ENCODE measurements at places on chromosomes 1 and 21.

DNA sequence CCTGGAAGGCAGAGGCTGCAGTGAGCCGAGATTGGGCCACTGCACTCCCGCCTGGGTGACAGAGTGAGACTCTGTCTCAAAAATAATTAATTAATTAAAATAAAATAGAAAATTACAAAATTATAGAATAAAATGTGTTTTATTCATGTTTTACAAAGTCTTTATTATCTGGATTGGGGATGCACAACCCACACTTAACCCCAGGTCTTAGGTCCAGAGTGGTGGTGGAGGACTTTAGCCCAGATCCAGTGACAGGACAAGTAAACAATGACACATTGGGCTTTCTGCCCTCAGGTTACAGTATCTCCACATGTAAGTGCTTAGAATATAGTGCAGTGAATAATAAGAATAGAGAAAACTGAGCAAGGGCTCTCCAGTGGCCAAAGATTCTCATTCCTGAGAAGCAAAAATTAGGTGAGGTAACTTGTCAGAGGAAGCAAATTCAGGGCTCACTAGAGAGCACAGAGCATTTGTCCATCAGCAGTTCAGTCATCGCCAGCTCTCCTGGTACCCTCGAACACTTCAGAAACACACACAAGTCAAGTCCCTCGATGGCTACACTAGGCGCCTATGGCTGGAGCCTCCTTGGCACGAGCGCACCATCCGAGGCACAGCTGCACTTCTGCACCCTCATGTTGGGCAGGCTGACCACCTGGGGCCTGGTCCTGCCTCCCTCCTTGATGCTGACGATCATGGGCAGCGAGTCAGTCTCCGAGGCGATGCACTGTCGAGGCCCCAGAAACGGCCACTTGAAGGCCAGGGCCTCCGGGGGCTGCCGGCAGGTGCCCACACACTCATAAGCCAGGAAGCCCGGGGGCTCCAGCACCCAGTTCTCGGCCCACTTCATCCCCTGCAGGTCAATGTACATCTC, 2.6 kb downstream of the LEFTY1 start:
- DNase-seq = no peak

DNA sequence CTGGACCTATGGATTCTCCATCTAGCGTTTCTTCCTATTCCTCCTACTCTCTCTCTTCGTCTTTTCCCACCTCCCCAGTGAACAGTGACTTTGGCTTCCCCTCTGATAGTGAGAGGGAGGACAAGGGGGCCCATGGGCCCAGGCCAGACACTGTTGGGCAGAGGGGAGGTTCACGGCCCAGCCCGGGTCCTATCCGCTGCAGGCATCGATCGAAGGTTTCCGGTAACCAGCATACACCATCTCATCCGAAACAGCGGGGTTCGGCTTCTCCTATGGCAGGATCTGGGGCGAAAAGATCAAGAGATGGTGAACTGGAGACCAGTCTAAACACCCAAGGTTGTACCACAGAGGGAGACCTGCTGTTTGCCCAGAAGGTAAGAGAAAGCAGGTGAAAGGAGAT, 906 bp downstream of the CIART start:
- DNase-seq = no peak

DNA sequence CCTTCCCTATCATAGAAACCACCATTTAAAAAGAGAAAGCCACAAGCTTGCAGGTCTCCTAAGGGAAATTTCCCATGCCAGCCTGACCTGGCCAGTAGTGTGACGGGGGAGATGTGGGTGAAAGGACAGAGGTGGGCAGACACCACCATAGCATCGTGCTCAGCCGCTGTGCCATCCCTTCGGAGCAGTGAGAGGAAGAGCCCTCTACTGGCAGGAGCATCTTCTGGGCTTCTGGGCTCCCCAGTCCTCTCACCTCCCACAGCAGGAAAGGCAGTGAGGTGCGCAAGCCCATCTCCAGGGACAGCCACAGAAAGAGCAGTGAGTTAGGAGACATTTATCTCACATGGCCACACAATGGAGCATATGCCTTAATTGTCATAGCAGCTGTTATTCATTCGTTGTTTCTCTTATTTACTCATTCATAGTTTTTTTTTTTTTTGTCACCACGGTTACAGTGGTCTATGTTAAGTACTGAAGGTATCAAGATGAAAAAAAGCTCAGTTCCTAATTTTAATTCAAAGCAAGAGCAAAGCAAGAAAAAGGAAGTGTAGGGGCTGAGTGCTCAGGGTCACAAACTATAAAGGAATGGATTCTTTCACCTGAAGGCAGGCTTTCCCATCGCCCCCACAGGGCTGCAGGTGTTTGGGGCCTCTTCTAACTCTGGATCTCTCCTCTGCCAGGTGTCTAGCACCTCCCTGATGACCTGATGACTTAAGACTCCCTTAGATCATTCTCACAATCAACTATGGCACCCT, 48.8 kb upstream of the CAMK1G start:
- no peak for DNase-seq

DNA sequence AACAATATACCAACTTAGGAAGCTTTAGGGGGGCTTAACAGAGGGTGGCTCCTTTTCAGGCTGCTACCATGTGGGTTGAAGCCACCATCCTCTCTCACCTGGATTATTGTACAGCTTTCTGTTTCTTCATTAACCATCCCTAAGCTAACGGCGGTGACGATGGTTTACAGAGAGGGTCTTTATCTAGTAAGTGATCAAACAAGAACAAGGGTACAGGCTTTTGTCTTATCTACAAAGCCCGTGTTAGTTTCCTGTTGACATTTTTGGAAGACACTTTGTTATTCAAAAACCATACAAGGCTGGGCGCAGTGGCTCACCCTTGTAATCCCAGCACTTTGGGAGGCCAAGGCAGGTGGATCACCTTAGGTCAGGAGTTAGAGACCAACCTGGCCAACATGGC, 20.4 kb downstream of the SLC25A33 start:
- no peak for DNase-seq

- DNase-seq = no peak
These were observed 23.2 kb upstream of the SLC2A1 start for GRCh38 chr1:42981871-42982270.
